GOT3 (cell line): ENCODE measurements at places on chromosomes 6 and 20.

- no peak for DNase-seq
Observed at GRCh38 chr20:44109951-44110361, 77.0 kb downstream of the JPH2 start.

GRCh38 chr6:117653949-117654348 lies 21.3 kb upstream of the NUS1 start:
- DNase-seq, result no peak

DNA sequence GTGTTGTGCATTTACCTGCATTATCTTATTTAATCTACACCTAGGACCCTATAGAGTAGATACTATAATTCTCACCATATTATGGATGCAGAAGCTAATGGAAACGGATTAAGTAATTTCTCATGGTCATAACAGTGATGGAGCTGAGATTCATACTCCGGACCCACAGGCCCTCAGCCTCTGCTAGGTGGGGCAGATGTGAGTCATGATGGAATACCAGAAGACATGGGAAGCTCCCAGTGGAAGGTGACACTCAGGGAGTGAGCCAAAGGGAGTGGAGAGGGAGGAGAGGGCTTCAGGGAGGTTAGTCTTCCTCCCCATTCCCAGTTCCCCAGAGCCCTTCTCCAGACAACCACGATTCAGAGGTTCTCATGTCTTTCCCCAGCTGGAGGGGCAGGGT lies 65.2 kb upstream of the GPR6 start:
- DNase-seq, result no peak

DNA sequence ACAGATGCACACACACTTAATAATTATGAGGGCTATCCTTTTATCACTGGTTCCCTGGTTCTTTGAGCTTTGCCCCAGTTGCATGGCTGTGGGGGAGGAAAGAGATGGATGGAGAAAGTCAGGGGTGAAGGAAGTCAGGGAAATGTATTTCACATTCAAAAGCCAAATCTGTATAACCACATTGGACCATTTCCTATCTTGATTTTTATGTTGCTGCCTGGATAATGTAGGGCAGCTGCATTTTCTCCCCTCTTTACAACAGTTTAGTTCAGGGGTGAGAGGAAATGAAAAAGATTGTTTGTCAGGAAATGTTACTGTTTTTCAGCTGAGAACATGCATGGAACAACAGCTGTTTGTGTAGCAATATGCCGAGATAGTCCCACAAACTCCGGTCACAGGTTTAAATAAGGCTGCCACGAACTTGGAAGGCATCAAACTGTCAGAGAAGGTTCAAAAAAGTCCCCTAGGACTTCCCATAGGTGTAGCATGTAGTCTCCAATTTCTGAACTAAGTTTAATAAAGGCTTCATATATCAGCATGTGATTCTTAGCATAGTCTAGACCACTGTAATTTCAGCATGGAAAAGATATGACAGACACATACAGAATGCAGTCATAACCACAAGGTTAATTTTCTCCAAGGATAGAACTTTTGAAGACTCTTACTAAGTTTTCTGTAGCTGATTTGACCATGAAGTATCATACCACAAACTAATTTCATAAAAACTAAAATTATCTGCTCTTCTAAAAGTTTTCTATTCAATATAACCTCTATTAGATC lies 82.1 kb upstream of the COL21A1 start:
- DNase-seq, result no peak

- DNase-seq, result no peak
Observed at GRCh38 chr20:47295921-47296426, 60.5 kb downstream of the ZMYND8 start.

- no peak for DNase-seq
Observed at GRCh38 chr6:44966449-44967092, 361.6 kb upstream of the RUNX2 start.

- DNase-seq, result no peak
Observed at GRCh38 chr20:58579819-58580473, 64.7 kb upstream of the APCDD1L start.

- DNase-seq, result no peak
Observed at GRCh38 chr6:122913558-122913957, 82.5 kb upstream of the CLVS2 start.

GRCh38 chr6:137764464-137764863 lies 102.6 kb upstream of the TNFAIP3 start:
- no peak for DNase-seq

DNA sequence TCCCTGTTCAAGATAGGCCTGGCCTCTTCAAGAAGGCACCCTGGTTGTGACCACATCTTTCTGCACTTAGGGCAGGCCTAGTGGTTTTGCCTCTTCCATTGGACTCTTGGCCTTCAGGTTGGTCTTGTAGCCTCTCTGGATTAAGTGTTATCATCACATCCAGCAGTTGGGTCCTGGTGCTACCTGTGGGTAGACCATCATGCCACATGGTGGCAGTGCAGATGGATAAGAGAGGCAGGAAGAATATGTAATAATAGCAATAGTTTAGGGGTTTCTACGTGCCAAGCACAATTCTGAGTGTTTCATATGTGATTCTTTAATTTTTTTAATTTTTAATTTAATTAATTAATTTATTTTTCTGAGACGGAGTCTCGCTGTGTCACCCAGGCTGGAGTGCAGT lies 28.5 kb upstream of the SNRPB2 start:
- DNase-seq, result no peak
